A549 treated with Hydrocortisone at 1 μM for 4 hours (cell line): ENCODE measurements at places on chromosomes 3 and 15. TPM values are rescaled to one million over a fixed set of nuclear protein-coding genes. Genes with fewer than 3 reads are reported as not detected.

DNAH12 gene
- 0.01 to 0.10 TPM (median 0.05 TPM) in 5 replicates for total RNA-seq

INSYN1 gene
- total RNA-seq, result 1.9 to 3.0 TPM (median 2.3 TPM) in 5 replicates

LYZL4 gene
- not detected in 5 replicates for total RNA-seq

PSTPIP1 gene
- total RNA-seq, result 0.21 TPM in 1 of 5 replicates, not detected in the others

WDR93 gene
- 0.10 to 0.24 TPM (median 0.16 TPM) in 5 replicates for total RNA-seq

MESP1 gene
- total RNA-seq, result 1.2 to 8.5 TPM (median 6.7 TPM) in 5 replicates

TP63 gene
- 0.10 to 0.22 TPM (median 0.20 TPM) in 5 replicates for total RNA-seq

SOX2 gene
- 0.37 to 0.58 TPM (median 0.43 TPM) in 5 replicates for total RNA-seq

CELF6 gene
- total RNA-seq, result 0.10 to 0.20 TPM (median 0.13 TPM) in 5 replicates
